ENCODE measurements at places on chromosomes 7 and 10. TPM values are rescaled to one million over a fixed set of nuclear protein-coding genes. Genes with fewer than 3 reads are reported as not detected.

CUTC gene
- 15.1 TPM for total RNA-seq

GOLGA7B gene
- under 0.01 TPM for total RNA-seq

AOC1 gene
- total RNA-seq: not detected

ASAH2 gene
- 0.12 TPM for total RNA-seq

PTPRN2 gene
- 0.32 TPM for total RNA-seq

SCART1 gene
- total RNA-seq: 5.2 TPM

PLAU gene
- total RNA-seq: 123 TPM

TMEM229A gene
- total RNA-seq: not detected

TPK1 gene
- 3.5 TPM for total RNA-seq

ASAH2B gene
- total RNA-seq: 2.9 TPM

KLLN gene
- 0.97 TPM for total RNA-seq

C1QL3 gene
- total RNA-seq: not detected

TYSND1 gene
- total RNA-seq: 11.9 TPM

CALML3 gene
- 0.12 TPM for total RNA-seq

HYAL4 gene
- total RNA-seq: not detected

PARD3 gene
- 45.8 TPM for total RNA-seq
